ENCODE measurements at places on chromosomes 7 and 10.
A peak's percentile ranks its signal among the peaks of the same experiment; 100 is the strongest.

DNA sequence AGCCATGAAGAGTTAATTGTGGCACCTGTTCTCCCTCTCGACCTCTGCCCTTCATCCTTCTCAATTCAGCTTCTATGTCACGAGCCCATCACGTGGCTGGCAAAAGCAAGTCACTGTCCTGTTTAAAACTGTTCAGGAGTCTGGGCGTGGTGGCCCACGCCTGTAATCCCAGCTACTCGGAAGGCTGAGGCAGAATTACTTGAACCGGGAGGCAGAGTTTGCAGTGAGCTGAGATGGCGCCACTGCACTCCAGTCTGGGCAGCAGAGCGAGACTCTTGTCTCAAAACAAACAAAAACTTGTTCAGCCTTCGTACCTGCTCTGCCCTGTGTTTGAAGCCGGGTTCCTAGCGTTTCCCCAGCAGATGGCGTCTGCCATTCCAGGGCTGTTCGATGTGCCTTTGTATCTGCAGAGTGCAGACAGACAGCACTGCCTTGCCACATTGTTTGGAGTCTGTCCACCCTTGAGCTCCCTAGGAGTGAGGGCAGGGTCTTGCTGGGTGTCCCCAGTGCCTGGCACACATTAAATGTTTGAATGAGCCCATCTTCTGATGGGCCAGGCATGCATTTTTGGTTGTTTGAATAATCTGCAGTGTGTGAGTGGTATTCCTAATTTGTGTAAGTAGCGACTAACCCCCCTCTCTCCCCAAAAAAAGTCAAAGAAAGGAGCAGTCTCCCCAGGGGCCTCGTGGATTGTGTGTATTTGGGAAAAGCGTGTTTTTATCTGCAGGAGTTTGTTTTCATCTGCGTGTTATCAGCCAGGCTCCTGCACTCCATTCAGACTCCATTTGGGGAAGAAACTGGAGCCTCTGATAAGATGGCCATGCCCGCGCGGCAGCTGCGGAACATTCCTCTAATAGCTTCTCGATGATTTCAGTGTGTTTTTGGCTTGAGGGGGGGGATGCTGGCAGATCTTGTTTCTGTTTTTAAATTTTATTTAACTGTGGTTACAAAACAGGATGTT is 61.2 kb downstream of the DNAJB6 start:
- peak; percentile 87 for DNase-seq

DNA sequence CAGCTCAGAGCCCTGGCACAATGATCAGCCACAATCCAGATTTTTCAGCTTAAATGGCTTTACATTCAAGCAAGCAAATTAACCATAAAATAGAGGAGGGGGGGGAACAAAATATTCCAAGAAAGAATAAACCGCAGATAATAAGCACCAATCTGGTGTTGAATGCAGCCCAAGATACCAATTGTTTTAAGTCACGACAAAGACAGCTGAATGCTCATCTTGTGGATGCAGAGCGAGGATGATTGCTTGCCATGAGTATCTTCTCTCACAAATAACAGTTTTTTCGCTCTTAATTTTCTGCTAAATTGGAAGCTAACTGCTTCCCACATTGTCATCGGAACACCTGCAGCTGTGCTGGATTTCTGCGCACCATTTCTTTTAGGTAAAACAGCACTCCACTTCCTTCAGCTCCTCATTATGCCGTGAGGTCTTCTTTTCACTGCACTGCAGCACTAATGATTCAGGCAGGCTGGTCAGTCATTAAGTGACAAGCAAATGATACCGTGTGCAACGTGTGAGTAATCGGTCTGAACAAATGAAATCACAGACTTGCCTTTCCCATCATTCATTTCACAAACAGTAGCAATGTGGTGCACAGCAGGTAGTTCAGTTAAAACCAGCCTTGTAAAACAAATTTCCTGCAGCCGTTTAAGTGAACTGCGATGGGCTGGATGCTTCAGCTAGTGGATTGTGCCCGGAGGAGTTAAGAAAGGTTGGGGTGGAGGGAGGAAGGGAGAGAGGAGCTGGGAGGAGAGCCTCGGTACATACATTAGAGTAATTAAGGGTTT is 106.4 kb upstream of the CDCA7L start:
- no peak for DNase-seq

GRCh38 chr10:113379091-113379490 is 173.8 kb upstream of the HABP2 start:
- peak; percentile 31 for DNase-seq

GRCh38 chr7:135645296-135645904 is 16.9 kb upstream of the STMP1 start:
- DNase-seq: peak; percentile 56

GRCh38 chr7:131861620-131862346 is 305.4 kb upstream of the PODXL start:
- peak; percentile 42 for DNase-seq

- no peak for DNase-seq
Observed at GRCh38 chr10:73914036-73914435, 3.1 kb downstream of the PLAU start.

DNA sequence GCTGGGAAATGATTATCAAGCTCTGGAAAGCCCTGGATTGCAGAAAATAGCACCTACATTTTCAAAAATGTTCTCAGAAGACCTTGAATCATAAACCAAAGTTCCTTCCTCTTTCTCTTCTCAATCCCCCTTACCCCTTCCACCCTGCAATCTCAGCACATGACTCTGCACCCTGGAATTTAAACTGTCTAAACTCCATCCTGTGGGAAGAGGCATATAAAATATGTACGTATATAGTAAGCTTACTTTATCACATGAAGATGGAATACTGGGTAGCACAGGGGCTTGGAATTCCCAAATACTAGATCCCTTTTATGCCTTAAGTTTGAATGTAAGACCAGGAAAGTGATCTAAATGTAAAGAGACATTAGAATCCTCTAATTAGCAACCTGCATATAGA is 7.7 kb downstream of the AGMO start:
- peak; percentile 57 for DNase-seq

GRCh38 chr10:63670291-63670898 is 149.2 kb downstream of the REEP3 start:
- peak; percentile 45 for DNase-seq

GRCh38 chr10:127119936-127120335 is 76.5 kb downstream of the INSYN2A start:
- DNase-seq: no peak

DNA sequence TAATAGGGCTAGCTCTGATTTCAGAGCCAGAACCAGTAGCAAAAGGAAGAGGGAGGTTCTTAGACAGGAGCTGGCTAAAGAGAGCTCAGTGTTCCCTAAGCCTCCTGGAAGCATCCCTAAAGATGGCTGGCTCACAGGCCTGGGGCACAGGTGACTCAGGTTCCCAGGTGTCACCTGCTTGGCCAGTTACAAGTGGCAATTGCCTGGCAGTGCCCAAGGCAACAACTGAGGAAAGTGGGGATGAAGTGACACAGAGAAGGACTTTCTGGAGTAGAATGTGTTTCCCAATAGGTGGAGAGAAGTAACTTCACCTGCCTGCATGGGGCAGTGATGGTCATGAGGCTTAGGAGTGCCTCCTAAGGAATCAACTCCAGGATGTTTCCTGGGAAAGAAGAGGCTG is 66.5 kb upstream of the EEPD1 start:
- DNase-seq: no peak

DNA sequence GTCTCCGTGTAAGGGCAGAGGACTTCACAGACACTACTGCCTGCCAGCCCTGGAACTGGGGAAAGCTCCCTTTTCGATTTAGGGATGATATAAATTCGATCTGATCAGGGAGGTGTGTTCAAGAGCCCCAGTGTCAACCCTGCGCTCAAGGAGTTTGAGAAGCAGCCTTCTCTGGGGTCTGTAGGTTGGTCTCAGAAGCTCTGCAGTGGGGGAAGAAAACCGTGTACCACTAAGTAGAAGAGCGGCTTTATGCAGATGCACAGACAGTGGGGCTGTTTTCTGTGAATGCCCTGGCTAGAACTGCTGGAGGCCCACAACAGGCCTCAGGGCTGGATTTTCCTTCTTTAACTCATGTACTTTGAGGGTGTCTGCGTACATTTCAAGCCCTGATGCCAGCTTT is 6.3 kb upstream of the TBX20 start:
- DNase-seq: no peak

- DNase-seq: no peak
Observed at GRCh38 chr7:30503274-30504212, 1.1 kb downstream of the GGCT start.

DNA sequence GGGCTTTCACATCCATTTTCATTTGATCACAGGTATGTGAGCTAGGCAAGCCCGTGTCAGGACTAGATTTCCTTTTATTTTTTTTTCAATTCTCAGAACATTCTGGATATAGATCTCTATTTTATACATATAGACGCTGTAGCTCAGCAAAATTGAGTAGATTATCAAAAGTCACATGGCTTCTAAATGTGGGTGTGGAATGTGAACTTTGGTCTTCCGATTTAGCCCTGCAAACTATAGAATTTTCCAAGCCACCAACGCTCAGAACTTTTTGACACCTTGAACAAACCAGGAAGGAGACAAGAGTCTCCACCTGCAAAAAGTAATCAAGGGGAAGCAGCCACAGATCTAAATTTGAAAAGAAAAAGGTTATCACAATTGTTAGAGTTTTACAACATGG is 15.9 kb upstream of the FFAR4 start:
- DNase-seq: no peak

- DNase-seq: peak; percentile 96
Observed at GRCh38 chr7:74097937-74098614, 14.5 kb downstream of the LIMK1 start.

DNA sequence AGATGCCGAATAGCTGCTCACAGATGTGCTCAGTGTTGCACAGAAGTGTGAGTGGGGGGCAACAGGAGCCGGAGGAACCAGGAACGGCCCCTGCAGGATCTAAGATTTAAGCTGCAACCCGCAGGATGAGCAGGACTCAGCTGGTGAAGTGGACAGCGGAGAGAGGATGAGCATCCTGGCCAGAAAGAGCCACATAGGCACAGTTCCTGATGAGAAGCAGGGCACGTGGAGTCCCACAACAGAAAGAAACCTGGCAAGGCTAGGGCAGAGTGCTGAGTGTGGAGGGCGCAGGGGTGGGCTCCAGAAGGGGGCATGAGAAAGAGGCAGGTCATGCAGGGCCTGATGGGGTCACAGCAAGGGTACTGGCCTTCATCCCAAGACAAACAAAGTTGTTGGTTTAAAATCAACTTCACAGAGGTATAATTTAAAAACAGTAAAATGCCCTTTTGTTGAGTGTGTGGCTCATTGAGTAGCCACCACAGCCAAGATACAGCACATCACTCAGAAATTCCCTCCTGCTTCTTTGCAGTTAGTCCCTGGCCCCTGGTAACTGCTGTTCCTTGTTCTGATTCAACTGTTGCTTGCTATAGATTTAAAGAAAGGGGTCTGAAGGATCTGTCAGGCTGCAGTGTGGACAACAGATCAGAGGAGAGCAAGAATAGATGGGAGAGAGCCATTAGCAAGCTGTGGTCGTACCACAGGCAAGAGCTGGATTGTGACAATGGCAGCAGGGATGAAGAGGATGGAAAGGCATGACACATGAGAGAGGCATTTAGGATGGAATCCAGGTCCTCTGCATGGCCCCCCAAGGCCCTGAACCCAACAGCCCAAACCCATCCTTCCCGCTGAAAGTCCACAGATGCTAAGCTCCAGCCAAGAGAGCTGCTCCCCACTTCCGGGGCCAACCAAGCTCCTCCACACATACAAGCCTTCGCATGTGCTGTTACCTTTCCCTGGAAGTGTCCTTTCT is 53.1 kb upstream of the OSBPL3 start:
- peak; percentile 16 for DNase-seq

GRCh38 chr7:155820246-155820645 is 8.0 kb upstream of the SHH start:
- DNase-seq: no peak

DNA sequence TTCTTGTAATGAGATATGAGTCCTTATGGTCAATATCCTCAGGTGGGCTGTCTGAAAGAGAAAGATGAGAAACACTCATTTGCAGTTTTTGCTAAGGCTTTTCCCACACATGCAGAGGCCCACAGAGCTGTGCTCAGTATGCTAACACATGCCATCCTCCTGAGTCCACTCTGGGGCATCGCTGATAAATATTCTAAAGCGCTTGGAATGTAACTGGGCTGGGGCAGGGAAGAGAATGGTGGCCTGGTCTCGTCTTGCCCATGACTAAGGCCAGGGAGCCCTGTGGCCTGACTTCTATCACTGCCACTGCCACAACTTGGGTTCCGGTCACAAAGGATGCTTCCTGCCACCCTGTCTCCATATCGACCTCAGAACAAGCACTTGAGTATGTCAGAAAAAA is 199.7 kb upstream of the FRMD4A start:
- DNase-seq: no peak

- peak; percentile 57 for DNase-seq
Observed at GRCh38 chr7:78499283-78499682, 700.7 kb downstream of the PHTF2 start.

GRCh38 chr7:37212556-37212955 is 236.1 kb downstream of the ELMO1 start:
- DNase-seq: no peak

DNA sequence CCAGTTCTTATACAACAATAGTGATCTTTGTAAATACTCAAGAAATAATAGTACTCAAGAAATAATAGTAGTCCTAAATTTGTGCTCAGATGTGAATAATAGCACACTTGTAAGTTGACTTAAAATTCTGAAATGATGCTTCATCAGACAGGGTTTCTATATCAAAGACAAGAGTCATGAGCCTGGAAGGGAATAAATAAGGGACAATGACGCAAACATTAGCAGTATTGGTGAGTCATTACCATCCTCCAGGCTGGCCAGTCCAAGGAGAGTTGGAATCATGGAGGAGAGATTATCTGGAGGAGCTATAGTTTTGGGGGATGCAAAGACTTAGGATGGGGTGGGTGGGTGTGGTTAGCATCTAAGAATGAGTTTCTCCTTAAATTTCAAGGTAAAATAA is 6.1 kb upstream of the SH3PXD2A start:
- DNase-seq: peak; percentile 48

DNA sequence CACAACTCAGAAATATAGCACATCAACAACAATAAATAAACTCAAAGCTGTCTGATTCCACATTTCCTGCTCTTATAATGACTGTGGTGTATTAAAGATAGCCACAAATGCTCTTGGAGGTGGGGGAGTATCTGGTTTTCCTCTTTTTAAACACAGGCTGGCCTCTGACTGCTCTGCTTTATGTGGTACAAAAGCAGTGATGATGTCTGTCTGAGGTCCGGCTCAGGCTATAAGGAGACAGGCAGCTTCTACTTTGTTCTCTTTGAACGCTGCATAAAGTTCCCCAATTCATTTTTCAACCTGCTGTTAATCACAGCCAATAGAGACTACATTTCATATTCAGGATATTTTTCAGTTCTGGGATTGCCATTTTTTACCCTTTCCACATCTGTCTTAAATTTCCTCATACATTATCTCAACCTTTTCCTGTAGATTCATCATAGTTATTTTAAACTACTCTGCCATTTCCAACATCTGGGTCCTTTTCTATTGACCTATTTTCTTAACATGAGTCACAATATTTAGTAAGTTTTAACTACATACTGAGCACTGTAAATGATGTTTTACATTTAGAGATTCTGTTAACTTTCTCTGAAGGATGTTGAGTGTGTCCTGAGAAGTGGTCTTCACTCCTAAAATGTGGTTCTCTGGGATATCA is 64.9 kb downstream of the CRPPA start:
- peak; percentile 49 for DNase-seq
